Activated T-cell treated with anti-CD3 and anti-CD28 coated beads, Interleukin-2, amount 50 U/mL, for 4 hours (primary cell): ENCODE measurements at places on chromosomes 3 and 15.

- DNase-seq = no peak
Observed at GRCh38 chr3:112409041-112409440, 76.1 kb downstream of the CD200 start.

GRCh38 chr3:110871869-110872268 lies 199.7 kb upstream of the NECTIN3 start:
- no peak for DNase-seq

- DNase-seq = no peak
Observed at GRCh38 chr3:43856351-43856750, 165.6 kb downstream of the ABHD5 start.

- no peak for DNase-seq
Observed at GRCh38 chr3:123186695-123187094, 15.0 kb upstream of the SEC22A start.
